ENCODE measurements at places on chromosomes 4 and X. TPM values are rescaled to one million over a fixed set of nuclear protein-coding genes. Genes with fewer than 3 reads are reported as not detected.

DNA sequence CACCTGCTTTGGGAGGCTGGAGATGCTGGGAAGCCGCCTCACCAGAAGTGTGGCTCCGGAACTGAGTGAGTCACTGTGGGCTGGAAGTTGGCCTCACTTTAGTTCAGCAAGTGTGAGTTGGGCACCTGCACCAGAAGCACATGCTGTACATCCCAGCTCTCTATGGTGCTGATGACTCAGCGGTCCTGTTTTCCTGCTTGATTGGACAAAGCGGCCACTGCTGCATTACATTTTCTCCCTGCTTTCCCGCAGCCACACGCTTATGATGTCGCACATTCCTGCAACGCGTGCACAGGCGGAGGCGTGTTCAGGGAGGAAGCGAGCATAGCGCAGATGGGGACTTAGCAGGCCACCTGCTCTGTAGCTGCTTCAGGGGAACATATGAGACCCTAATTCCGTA is 26.7 kb upstream of the CLDN34 start:
- H3K27ac ChIP-seq: no peak overlapping the region
- peaks cover 4% of the 10 kb centered on the region for H3K36me3 ChIP-seq
- peak; percentile 95 for DNase-seq
- no peaks in the 10 kb centered on the region for H3K27me3 ChIP-seq
- H3K4me1 ChIP-seq: no peaks in the 10 kb centered on the region

DNA sequence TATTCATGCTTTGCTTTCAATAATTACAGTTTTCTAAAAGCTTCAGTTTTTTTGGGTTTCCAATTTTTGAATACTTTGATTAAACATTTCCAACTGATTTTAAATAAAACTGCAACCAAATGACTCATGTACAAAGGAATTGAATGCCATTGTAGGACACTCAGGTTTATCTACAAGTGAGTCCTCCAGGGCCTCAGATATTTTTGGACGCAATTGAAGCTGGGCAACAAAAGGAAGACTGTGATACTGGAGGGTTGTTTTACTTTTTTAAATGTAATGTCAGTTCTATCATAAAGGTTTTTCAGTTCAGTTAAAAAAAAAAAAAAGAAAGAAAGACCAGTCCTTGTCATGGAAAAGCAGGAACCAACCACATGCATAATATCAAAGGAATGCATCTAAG is 64.2 kb downstream of the MAGEA10 start:
- H3K27me3 ChIP-seq: no peaks in the 10 kb centered on the region
- H3K36me3 ChIP-seq: peaks cover 6% of the 10 kb centered on the region
- no peak for DNase-seq
- H3K27ac ChIP-seq: no peak overlapping the region
- peaks cover 6% of the 10 kb centered on the region for H3K4me1 ChIP-seq
- no peak overlapping the region for H3K4me3 ChIP-seq

- no peaks in the 10 kb centered on the region for H3K27me3 ChIP-seq
- H3K27ac ChIP-seq: no peak overlapping the region
- H3K4me1 ChIP-seq: peaks cover 12% of the 10 kb centered on the region
Measured at GRCh38 chr4:109166126-109166525, 136.3 kb downstream of the COL25A1 start.

DNA sequence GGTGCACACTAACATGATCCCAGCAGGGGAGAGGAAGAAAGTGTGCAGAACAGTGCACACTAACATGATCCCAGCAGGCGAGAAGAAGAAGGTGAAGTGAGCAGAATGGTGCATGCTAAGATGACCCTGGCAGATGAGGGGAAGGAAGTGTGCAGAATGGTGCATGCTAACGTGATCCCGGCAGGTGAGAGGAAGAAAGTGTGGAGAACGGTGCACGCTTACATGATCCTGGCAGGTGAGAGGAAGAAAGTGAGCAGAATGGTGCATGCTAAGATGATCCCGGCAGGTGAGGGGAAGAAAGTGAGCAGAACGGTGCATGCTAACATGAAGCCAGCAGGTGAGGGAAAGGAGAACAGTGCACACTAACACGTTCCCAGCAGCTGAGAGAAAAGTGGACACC is 83.7 kb downstream of the ACOX3 start:
- H3K4me1 ChIP-seq: peaks cover 17% of the 10 kb centered on the region
- H3K4me3 ChIP-seq: no peak overlapping the region
- DNase-seq: no peak
- H3K36me3 ChIP-seq: no peaks in the 10 kb centered on the region
- H3K27me3 ChIP-seq: no peaks in the 10 kb centered on the region

DNA sequence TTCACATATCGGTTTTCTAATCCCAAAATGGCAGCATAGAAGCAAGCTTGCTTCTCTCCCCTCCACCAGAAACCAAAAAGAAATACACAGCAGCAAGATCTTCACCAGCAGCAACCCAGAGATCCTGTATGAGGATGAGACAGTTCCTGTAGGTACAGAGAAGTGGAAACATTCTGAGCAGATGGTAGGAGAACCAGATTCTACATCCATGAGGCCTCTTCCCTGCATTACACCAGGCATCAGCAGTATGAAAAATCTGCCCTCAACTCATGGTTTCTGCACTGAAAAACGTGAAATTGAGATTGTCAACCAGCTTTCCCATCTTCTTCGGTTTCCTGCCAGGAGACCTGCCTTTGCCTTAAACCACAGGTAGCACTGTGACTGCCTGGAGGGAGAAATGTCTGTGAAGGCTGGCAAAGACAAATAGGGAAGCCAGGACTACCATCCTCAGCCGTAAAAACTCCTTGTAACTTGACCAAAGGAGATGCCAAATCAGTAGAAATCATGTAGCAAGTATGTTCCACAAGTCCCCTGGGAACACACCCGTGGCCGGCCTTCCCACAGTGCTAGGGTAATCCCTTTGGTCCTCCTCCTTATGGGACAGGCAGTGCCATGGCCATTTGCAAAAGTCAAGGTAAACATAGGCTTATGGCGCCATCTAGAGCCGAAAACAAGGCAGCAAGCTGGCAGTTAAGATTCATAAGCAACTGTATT is 24.0 kb upstream of the MTHFD2L start:
- H3K4me1 ChIP-seq: peaks cover 14% of the 10 kb centered on the region
- DNase-seq: peak; percentile 88
- H3K4me3 ChIP-seq: no peak overlapping the region
- H3K27ac ChIP-seq: peak overlapping the region; percentile 44
- no peaks in the 10 kb centered on the region for H3K27me3 ChIP-seq

DNA sequence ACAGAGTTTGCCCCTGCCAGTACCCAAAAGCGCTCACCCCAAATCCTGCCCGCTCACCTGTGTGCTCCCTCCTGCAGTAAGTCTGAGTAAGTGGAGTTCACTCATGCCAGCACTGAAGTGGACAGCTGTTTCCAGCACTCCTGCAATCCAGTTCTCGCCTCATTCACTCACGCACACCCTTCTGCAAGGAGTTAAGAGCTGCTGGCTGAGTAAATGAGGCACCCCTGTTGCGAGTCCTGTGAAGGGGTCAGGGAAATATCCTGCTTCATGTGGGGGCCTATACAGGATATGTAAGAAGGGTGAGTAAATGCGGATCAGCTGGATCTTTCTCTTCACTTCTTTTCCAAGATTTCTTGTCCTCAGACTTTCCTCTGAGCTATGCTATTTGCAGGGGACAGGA is 23.5 kb downstream of the CXCL8 start:
- no peak overlapping the region for H3K4me3 ChIP-seq
- no peak overlapping the region for H3K27ac ChIP-seq
- H3K4me1 ChIP-seq: peaks cover 6% of the 10 kb centered on the region
- no peak for DNase-seq
- H3K36me3 ChIP-seq: peaks cover 5% of the 10 kb centered on the region

- no peak for DNase-seq
- no peaks in the 10 kb centered on the region for H3K27me3 ChIP-seq
- H3K4me3 ChIP-seq: no peak overlapping the region
- H3K4me1 ChIP-seq: peaks cover 16% of the 10 kb centered on the region
- H3K27ac ChIP-seq: no peak overlapping the region
Measured at GRCh38 chr4:168724243-168724642, 227.4 kb downstream of the PALLD start.

DNA sequence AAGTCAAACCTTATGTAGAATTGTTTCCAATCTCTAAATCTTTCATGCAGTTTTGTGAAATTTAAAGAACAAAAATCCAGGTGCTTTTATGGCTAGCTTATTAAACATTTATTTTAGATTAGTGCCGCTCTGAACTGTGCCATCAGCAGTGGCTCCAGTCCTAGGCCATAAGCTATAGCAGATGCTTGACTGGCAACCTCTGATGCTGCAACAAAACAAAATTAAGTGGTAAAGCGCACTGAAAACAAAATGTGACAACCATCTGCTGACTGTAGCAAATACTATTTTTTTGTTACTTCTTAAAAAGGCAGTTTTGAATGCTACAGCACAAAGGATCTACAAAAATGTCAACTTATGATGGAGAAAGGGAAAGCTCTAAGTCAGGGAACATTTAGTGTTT is 237.4 kb downstream of the DCLK2 start:
- peaks cover 11% of the 10 kb centered on the region for H3K4me1 ChIP-seq
- no peaks in the 10 kb centered on the region for H3K27me3 ChIP-seq
- peak overlapping the region; percentile 89 for H3K27ac ChIP-seq
- H3K36me3 ChIP-seq: peaks cover 18% of the 10 kb centered on the region
- no peak overlapping the region for H3K4me3 ChIP-seq
- no peak for DNase-seq

DNA sequence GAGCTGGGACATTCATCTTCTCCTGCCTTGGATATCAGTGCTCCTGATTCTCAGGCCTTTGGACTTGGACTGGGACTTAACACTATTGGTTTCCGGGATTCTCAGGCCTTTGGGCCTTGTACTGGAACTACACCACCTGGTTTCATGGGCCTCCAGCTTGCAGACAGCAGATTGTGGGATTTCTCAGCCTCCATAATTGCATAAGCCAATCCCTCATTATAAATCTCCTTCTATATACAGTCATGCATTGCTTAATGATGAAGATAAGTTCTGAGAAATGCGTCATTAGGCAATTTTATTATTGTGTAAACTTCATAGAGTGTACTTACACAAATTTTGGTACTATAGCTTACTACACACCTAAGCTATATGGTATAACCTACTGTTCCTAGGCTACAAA is 8.9 kb upstream of the CCNG2 start:
- H3K27ac ChIP-seq: no peak overlapping the region
- peaks cover 26% of the 10 kb centered on the region for H3K4me1 ChIP-seq
- no peaks in the 10 kb centered on the region for H3K27me3 ChIP-seq
- no peaks in the 10 kb centered on the region for H3K36me3 ChIP-seq
- DNase-seq: peak; percentile 21

GRCh38 chr4:31791666-31792065 is 1071.5 kb downstream of the PCDH7 start:
- no peak overlapping the region for H3K4me3 ChIP-seq
- H3K27me3 ChIP-seq: no peaks in the 10 kb centered on the region
- no peak overlapping the region for H3K27ac ChIP-seq
- no peaks in the 10 kb centered on the region for H3K36me3 ChIP-seq
- no peaks in the 10 kb centered on the region for H3K4me1 ChIP-seq
- DNase-seq: no peak

DNA sequence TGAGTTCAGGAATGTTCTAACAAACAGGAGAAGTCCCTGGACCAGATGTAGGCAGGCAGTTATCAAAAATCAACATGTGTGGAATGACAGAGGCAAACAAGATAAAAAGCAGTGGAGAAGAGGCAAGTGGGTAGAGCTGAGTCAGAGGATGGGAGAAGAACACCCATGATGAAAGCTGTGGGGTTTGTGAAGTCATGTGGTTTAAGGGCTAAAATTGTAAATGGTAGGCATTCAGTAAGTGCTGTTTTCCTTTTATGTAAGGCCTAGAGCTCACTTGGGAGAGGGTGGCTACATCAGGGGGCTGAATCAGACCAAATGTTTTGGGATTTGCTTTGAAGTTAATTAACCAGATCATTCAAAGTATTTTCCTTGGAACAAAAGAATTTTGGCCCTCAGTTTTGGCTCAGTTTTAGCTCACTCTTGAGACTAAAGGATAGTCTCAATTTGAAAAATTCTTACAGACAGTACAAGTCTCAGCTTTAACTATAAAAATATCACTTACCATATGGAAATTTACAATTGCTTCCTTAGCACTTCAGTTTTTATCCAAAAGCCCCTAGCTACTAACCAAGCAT is 114.5 kb upstream of the PCDH7 start:
- no peaks in the 10 kb centered on the region for H3K4me1 ChIP-seq
- H3K27ac ChIP-seq: no peak overlapping the region
- no peaks in the 10 kb centered on the region for H3K36me3 ChIP-seq
- no peaks in the 10 kb centered on the region for H3K27me3 ChIP-seq

GRCh38 chrX:115192244-115192700 is 3.1 kb downstream of the RBMXL3 start:
- H3K4me3 ChIP-seq: no peak overlapping the region
- no peaks in the 10 kb centered on the region for H3K4me1 ChIP-seq
- peaks cover 37% of the 10 kb centered on the region for H3K27me3 ChIP-seq
- no peak overlapping the region for H3K27ac ChIP-seq
- no peaks in the 10 kb centered on the region for H3K36me3 ChIP-seq

- DNase-seq: no peak
- peak overlapping the region; percentile 73 for H3K4me3 ChIP-seq
- peaks cover 7% of the 10 kb centered on the region for H3K4me1 ChIP-seq
- H3K27ac ChIP-seq: peak overlapping the region; percentile 59
- H3K27me3 ChIP-seq: peaks cover 43% of the 10 kb centered on the region
Measured at GRCh38 chrX:24023544-24023943, 3.4 kb downstream of the KLHL15 start.

GRCh38 chrX:63354484-63354883 is 3.4 kb upstream of the SPIN4 start:
- DNase-seq: no peak
- H3K27ac ChIP-seq: no peak overlapping the region
- H3K4me3 ChIP-seq: no peak overlapping the region
- peaks cover 2% of the 10 kb centered on the region for H3K36me3 ChIP-seq

- H3K4me1 ChIP-seq: no peaks in the 10 kb centered on the region
- H3K4me3 ChIP-seq: no peak overlapping the region
- no peak for DNase-seq
- no peaks in the 10 kb centered on the region for H3K36me3 ChIP-seq
- no peak overlapping the region for H3K27ac ChIP-seq
- H3K27me3 ChIP-seq: no peaks in the 10 kb centered on the region
Measured at GRCh38 chr4:127000846-127001245, 631.9 kb upstream of the INTU start.

- H3K4me3 ChIP-seq: no peak overlapping the region
- H3K27me3 ChIP-seq: no peaks in the 10 kb centered on the region
- H3K4me1 ChIP-seq: no peaks in the 10 kb centered on the region
- no peaks in the 10 kb centered on the region for H3K36me3 ChIP-seq
- DNase-seq: no peak
Measured at GRCh38 chr4:41865981-41866798, 69.0 kb upstream of the TMEM33 start.

DNA sequence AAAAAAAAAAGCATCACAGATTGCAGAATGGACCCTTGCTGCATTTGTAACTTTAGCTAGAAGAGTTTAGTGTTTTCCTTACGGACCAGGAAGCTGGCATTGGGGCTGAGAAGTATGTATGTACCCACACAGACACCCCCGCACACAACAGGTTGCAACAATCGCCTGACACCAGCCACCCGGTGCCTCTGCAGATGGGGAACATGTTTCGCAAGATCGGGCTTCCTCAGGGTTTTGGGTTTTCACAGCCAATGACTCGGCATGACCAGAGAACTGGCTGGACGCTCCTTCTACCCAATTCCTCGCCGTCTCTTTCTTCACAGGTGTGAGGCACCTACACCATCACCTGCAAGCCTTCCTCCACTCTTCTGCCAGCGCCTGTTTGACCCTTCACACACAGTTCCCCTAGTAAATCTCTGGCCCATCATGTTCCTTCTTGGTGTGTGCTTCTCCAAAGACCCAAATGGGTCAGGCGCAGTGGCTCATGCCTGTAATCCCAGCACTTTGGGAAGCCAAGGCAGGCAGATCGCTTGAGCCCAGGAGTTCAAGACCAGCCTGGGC is 70.4 kb downstream of the DHRSX start:
- H3K27ac ChIP-seq: no peak overlapping the region
- peak; percentile 77 for DNase-seq
- H3K4me3 ChIP-seq: no peak overlapping the region

ARHGEF9 gene
- 33.6 TPM for total RNA-seq

RAB40AL gene
- 1.8 TPM for total RNA-seq

GK2 gene
- total RNA-seq: not detected

SHROOM3 gene
- total RNA-seq: 15.7 TPM
